NCI-H1417 treated with DMSO at 0.1 percent for 48 hours (cell line): ENCODE measurements at places on chromosomes 2 and 18.
A peak's percentile ranks its signal among the peaks of the same experiment; 100 is the strongest.

DNA sequence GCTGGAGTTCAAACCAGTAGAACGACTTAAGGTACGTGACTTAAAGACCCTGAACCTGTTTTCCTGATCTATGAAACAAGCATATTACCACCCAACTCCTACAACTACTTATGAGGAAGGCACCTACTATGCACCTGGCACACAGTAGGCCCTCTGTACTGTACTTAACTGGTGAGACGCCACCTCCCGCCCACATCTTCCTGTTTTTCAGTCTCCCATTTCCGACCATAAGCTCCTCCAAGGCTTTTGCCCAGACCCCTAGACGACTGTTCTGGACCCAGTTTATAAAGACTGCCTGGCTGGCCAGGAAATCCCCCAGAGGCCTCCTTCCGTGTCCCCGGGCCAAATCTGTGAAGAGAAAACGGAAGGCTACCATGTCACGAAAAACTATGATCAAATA lies 1.5 kb downstream of the GALNT14 start:
- DNase-seq: no peak

GRCh38 chr2:19899985-19900930 lies 1.5 kb downstream of the TTC32 start:
- DNase-seq: no peak

DNA sequence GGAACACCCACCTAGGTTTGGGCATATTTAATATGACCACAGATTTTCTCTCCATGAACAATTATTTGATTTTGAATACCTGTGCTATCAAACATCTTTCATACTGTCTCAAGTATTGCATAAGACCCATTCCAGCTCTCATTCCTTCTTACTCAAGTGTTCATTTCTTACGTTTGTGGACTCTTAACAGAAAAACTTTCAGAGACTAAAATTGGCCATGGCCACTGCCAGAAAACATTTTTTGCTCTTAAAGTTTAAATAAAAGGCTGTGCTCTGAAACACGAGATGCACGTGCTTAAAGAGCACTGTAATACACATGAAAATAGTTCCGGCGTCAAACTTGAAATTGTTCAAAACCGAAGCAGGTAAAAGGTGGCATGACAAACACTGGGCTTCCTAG lies 89.3 kb downstream of the LIMS1 start:
- no peak for DNase-seq

DNA sequence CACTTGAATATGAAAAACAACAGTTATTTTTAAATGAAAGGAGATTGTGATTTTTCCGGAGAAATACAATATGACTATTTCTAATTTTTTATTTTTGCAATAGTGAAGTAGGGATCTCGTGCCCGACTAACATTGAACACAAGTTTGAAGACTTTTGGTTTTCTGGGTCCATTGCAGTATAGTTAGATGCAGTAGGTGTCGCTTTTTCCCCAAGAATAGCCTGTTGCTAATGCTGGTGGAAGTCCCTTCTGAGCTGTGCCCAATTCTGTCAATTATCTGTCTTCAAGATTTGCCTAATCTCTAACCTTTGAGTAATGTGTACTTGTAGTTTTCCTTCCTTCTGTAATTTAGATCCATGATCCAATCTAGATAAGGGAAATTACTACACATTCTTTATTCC lies 36.5 kb downstream of the SEMA4F start:
- DNase-seq: peak; percentile 8

GRCh38 chr2:225100856-225101294 lies 58.6 kb upstream of the DOCK10 start:
- no peak for DNase-seq

DNA sequence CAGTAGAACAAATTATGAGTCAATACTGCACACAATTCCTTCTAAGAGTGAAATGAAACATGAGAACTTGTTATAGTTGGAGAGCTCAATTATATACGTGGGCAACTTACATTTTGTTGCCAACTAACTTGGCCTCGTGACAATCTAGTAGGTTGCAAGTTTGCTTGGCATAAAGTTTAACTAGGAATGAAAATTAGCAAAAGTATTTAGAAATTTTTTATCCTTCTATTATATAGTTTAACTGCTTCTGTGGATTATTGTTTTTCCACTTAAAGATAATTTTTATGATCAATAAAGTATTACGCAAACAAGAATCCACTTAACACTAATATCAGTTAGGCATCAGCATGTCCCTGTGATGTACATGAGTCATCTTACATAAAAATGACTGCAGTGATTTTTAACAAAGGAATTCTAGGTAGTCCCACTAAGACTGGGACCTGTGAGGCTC lies 41.1 kb downstream of the FAM124B start:
- no peak for DNase-seq

DNA sequence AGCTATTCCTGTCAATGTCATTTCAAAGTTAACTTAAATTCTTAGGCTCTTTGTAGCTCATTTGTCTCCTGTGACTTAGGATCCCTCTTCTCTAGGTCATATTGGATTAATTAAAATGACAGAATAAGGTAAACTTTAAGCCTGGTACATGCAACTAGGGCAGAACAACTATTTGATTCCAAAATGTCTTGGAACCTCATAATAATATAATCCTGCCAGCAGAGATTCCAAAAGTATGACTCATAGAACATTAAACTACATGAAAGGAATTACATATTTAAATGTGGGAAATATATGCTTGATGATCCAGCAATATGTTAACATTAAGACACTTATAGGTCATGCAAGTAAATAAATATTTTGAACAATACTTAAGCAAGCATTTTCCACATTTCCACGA lies 63.3 kb downstream of the COL3A1 start:
- no peak for DNase-seq

DNA sequence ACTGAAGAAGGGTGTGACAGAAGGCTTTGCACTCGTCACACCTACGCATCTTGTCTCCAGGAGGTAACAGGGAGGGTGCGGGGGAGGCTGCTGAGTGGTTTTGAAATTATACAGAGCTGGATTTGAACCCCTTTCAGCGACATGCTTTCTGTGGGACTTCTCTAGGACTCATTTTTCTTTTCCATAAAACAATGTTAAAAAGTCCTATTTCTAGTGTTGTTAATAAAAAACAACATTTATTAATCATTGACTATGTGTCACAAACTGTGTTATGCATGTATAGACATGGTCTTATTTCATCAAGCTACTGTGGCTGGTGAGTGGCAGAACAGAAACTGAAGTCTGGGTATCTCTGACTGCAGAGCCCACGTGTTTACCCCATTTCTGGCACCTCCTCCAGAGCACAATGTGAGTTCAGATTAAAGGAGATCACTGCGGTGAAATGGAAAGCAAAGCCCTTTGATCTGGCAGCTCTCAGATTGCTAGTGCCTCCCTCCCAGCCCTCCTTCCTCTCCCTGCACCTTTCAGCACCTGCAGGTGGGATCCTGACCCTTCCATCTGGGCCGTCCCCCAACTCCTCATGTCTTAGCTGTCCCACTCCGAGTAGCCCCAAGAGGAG lies 315.5 kb upstream of the MYT1L start:
- no peak for DNase-seq

DNA sequence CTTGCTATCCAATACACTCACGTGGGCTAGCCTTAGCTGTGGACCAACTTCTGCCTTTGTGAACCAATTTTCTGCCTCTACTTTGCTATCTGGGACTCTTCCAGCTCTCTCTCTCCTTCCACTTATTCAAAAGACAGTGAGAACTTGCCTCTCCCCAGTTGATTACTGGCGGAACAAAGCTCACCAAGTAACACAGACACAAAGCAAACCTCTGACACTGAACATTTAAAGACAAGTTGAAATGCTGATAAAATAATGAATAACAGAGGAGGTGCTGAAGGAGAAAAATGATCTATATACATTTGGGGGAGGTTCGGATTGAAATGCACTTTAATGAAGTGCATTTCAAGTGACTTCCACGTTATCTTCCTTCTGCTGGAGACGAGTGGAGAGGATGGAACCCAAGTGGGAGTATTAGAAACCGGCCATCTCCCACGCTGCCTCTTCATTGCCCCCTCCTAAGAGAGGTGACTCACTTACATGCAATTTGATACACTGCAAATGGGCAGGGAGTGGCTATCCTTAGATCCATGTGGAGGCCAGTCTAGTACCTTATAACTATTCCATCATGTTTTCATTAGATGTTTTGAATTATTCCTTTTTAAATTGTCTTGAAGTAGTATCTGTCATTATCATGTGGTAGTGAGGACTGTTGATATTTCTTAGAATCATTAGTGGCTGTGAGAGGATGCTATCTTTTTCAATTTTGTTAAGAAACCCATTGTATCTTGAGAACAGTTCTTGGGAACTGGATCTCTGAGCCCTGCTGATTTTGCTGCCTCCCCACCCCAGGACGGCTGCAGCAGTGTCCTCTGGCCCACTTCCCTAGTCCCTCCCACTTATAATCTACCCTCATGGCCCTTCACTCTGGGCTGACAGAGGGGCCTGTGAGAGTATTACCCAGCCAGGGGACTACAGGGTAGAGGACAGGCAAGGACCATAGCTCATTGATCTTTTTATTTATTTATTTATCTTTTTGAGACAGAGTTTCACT lies 6.0 kb upstream of the GLI2 start:
- no peak for DNase-seq

GRCh38 chr2:5121642-5122041 lies 570.5 kb upstream of the SOX11 start:
- DNase-seq: no peak

- DNase-seq: no peak
Measured at GRCh38 chr2:127134833-127135830, 28.2 kb upstream of the BIN1 start.

- no peak for DNase-seq
Measured at GRCh38 chr18:48640566-48641270, 101.9 kb downstream of the CTIF start.

DNA sequence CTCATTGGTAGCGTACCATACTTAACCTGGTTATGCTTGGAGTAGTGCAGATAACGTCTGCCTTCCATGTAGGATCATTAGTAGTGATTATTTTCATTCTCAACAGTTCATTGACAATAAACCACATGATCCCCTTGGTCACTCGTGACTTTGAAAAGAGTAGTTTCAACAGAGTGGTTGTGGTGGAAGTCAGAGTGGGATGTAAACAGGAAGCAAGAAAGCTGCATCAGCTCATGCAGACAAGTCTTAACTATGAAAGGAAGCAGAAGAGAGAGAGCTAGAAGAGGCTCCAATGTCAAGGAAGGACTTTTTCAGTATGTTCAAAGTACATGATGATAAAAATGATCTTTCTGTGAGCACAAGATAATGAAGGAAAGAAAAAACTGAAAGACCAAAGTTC lies 287.4 kb downstream of the MBD2 start:
- DNase-seq: no peak

DNA sequence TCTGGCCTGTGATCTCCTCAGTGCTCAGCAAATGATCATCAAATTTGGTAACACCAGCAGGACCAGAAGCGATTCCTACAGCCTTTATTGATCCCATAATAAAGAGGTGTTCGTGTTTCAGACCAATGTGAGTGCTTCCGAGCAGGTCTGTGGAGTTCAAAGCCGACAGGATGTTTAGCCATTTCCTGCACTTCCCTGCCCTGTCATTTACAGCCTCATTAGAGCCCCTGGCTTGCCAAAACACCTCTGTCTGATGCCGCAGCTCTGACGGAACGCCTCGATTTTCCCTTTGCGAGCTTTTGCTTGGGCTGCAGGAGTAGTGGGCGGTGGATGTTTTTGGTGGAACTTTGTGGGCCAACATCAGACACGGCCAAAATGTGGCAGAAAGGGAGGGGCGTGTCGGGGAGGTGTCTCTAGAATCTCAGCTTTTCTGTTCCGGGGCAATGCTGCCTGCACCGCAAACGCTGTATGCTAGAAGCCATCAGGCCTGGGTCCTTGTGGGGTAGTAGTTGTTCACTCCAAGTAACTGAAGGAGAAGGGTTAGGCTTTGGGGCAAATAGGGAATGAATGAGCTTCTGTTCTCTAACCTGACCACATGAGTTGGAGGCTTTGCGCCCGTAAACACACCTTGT lies 26.1 kb upstream of the INHBB start:
- no peak for DNase-seq

DNA sequence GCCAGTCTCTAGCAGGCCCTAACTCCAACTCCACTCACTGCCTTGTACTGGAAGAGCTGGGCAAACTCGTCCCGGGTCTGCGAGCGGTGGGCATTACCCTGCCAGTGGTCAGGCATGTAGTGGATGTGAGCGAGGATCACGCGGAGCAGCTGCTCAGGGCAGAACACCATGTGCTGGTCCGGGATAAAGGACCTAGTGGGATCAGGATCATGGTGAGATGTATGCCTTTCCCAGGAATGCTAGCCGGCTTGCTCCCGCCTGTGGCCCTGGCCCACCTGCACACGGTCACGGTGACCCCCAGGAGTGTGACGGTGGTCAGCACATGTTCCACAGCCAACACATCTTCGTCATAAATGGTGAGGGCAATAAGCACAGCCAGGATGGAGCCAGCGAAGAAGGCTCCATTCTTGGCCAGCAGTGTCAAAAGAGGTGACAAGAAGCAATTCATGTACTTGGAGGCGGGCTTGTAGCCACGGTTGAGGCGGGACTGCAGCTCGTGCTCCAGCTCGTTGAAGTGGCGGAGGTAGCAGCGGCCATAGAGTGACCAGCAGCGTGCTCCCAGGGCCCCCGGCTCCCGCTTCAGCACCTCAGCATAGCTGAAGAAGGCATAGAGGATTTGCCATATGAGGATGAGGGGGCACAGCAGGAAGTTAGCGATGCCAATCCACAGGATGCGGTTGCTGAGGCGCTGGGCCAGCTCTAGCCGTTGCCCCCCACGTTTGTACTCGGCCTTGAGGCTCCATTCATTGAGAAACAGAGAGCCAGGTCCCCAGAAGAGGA lies 5.3 kb upstream of the ABCB6 start:
- no peak for DNase-seq

GRCh38 chr18:67354692-67355091 lies 161.8 kb downstream of the DSEL start:
- DNase-seq: no peak
